ENCODE measurements at places on chromosomes 7 and 10. TPM values are rescaled to one million over a fixed set of nuclear protein-coding genes. Genes with fewer than 3 reads are reported as not detected.

Gene C10orf53
- not detected for total RNA-seq

DNA sequence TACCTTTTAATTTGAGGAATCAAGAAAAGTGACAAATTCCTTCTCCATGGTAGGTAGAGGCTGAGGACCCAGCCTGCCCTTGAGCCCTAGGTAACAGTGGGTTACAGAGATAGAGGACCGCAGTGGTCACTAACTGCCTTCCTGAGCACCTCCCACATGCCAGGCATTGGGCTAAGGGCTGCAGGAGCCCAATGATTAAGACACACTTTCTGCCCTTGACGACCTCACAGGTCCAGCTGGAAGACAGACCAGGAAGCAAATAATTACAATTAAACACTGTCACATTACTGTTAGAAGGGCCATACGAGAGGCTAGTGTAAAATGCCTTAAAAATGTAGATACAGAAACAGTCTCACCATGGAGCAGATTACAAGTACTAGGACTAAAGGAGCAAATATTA lies 156.8 kb upstream of the NFE2L3 start:
- no peaks in the 10 kb centered on the region for H3K27me3 ChIP-seq
- no peak overlapping the region for H3K27ac ChIP-seq
- H3K4me3 ChIP-seq = no peak overlapping the region
- DNase-seq = no peak
- H3K4me1 ChIP-seq = no peaks in the 10 kb centered on the region

GRCh38 chr10:11176746-11177145 lies 159.1 kb downstream of the CELF2 start:
- H3K27ac ChIP-seq = no peak overlapping the region
- H3K4me1 ChIP-seq = peaks cover 13% of the 10 kb centered on the region
- no peaks in the 10 kb centered on the region for H3K36me3 ChIP-seq
- H3K27me3 ChIP-seq = no peaks in the 10 kb centered on the region

DNA sequence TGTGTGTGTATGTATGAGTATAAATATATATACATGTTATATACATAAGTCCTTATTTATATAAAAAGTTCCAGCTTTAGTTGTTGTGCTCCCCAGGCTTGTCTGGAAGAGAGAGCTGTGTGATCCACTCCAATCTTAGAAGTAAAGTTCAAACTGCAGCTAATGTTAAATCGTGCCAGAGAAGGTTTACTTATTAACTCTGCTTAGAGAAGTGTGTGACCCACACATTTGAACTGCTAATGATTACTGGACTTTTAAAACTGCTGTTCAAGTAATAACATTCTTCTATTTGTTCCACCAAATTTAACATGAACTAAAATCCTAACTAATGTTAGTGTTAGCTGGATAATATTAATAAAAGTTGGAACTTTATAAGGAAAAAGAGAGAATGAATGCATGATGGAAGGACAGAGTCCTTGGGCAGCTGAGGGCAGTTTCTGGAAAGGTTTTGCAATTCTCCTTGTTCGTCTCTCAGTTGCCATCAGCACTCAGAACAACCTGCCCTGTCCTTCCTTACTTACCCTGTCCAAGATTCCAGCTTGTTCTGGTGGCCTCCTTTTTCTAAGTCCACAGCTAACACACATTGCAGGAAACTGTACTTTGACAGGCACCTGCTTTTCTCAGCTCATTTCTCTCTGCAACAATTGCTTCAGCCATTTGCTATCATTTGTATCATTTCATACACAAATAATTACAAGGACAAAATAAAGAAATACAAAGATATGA lies 162.6 kb downstream of the FAM107B start:
- H3K4me3 ChIP-seq = no peak overlapping the region
- no peaks in the 10 kb centered on the region for H3K36me3 ChIP-seq
